Fibroblast of skin of back (primary cell): ENCODE measurements at places on chromosomes 4 and X.

DNA sequence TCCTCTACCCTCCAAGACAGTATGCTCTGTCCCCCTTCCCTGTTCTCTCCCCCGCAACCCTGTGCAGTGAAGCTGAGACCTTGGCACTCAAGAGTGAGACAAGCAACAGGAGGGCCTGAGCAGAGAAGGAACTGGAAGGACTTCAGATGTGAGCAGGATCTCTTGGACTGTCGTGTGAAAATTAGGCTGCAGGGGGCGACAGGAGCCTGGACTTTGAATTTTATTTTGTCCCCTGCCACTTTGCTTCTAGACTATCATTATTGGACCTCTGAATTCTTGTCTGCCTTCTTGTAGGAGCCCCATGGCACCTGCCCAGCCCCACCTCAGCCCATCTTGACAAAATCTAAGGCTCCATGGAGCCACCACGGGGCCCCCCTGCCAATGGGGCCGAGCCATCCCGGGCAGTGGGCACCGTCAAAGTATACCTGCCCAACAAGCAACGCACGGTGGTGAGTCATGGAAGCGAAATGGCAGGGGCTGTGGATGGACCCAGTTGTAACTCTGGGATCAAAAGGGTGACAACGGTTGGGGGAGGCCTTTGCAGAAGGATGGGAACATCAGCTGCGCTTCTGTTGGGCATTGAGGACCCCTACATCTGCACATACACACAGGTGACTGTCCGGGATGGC is 1.7 kb downstream of the ARAF start:
- DNase-seq = peak; percentile 27

GRCh38 chr4:113950207-113950606 is 29.2 kb downstream of the ARSJ start:
- DNase-seq = no peak

- DNase-seq = peak; percentile 64
Measured at GRCh38 chrX:10726647-10727046, 106.3 kb upstream of the MID1 start.

- DNase-seq = no peak
Measured at GRCh38 chr4:167084321-167084720, 150.0 kb downstream of the SPOCK3 start.

DNA sequence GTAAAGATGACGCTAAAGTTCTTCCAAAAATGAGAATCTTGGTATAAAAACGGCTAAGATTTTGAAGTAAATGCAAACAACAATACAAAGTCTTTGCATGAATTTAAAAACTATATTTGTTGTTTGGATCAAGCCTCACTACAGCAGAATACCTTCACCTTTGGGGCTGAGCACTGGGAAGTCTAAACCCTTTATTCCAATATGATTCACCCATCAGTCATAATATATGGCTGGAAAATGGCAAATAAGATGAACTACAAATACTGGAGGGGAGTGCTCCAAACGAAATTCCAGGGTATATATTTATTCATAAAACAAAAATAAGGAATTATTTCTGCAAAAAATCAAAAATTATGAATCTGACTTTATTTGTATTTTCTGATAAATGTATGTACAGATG is 138.4 kb downstream of the SCFD2 start:
- DNase-seq = no peak

DNA sequence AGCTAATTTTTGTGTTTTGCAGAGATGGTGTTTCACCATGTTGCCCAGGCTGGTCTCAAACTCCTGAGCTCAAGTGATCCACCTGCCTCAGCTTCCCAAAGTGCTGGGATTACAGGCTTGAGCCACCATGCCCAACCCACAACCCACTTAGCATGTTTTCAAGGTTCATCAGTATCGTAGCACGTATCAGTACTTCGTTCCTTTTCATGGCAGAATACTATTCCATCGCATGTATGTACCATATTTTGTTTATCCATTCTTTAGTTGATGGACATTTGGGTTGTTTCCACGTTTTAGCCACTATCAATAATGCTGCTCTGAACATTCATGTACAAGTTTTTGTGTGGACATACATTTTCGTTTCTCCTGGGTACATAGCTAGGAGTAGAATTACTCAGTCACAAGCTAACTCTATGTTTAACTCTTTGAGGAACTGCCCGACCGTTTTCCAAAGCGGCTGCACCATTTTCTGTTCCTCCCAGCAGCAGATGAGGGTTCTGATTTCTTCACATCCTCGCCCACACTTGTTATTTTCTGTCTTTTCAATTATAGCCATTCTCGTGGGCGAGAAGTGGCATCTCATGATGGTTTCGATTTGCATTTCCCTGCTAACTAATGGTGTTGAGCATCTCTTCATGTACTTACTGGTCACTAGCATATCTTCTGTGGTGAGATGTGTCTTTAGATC is 32.5 kb downstream of the MAN2B2 start:
- no peak for DNase-seq

GRCh38 chr4:102492531-102493241 is 8.5 kb upstream of the NFKB1 start:
- no peak for DNase-seq

- peak; percentile 21 for DNase-seq
Measured at GRCh38 chr4:122450847-122451246, 5.7 kb downstream of the IL2 start.

DNA sequence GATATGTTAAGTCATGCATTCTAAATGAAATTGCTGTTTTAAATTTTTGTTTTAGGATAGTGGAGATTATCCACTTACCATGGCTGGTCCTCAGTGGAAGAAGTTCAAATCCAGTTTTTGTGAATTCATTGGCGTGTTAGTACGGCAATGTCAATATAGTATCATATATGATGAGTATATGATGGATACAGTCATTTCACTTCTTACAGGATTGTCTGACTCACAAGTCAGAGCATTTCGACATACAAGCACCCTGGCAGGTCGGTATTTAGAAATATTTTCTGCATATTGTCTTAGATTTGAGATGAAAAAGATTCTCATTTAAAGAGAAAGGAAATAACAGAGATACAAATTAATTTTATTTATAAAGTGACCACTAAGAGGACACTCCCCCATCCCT is 83.6 kb downstream of the STAG2 start:
- no peak for DNase-seq

DNA sequence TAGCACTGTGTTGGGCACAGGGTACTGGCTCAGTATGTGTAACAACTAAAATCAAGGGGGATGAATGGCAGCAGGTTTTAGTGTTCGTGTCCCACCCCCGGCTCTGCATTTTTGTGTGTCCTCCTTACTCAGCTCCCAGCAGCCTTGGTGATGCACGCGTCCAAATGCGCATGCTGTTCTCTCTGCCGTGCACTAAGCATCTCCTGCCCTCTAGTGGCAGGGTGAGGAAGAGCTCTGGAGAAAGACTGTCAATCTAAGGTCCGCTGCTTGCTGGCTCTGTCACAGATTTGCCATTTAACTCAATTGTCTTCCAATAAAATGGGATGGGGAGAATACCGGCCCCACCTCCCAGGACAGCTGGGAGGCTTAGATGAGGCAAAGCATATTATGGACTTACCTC is 61.4 kb downstream of the WFS1 start:
- peak; percentile 5 for DNase-seq

GRCh38 chr4:177461606-177462005 is 19.4 kb upstream of the AGA start:
- DNase-seq = peak; percentile 5

DNA sequence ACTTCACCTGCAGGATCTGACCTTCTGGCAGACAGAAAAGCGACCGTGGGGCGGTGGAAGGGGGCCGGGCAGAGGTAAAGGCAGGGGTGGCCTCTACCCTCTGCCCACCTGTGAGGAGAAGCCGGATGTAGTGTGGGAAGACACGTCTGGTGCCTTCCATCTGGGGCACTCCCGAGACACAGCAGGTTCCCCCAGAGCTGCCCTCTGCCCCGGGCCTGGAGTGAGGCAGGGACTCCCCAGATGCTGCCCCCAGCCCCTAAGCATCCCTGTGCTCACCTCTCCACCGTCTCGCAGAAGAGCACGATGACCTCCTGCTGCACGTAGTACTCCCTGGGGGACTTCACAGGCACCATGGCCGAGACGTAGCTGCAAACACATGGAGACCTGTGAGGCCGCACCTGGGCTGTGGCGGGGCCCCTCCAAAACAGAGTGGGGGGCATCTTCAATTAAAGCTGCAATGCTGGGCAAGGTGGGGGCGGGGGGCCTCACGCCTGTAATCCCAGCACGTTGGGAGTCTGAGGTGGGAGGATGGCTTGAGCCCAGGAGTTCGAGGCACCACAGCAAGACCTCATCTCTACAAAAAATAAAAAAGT is 75.3 kb upstream of the MXD4 start:
- DNase-seq = no peak

GRCh38 chrX:106802388-106803275 is at the start of gene TBC1D8B:
Gene TBC1D8B (plus strand): TSS chrX:106802673. CDS start chrX:106802854, 181 bp downstream.
- DNase-seq = peak; percentile 93

- peak; percentile 61 for DNase-seq
Measured at GRCh38 chrX:120768681-120769080, 107.0 kb downstream of the CT47B1 start.

DNA sequence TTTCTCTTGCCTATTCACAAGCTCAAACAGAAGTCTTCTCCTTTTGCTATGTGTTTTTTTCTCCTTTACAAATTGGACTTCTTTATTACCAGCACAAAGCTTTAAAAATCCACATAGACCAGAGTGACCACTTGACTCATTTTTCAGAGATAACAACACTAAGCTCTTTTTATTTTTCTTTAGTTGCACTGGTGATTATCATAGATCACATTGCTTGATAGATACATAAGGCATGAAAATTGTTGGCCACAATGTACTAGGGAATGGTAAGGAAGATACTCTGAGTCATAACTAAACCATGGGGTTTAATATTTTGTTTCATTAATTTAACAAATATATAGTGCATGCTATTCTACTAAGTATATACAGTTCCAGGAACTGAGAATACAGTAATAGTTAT is 159.0 kb downstream of the GASK1B start:
- DNase-seq = peak; percentile 90

DNA sequence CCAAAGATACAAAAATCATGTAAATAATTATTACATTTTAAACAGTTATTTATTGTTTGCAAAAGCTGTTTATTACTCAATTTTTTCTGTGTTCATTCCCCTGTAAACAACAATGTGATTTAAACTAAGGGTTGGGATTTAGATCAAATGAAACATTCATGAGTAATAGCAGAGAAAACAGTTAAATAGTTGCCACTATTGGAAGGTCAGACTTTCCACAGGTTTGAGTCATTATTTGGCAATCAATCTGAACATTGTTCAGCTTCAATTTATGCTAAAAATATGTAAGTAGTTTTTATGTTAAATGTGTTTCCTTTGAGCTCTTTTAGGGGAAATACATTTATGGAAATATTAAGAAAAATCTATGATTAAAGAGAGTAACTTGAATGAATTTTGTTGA is 144.9 kb downstream of the STIM2 start:
- peak; percentile 74 for DNase-seq
